ENCODE measurements at places on chromosomes 1 and 21.

DNA sequence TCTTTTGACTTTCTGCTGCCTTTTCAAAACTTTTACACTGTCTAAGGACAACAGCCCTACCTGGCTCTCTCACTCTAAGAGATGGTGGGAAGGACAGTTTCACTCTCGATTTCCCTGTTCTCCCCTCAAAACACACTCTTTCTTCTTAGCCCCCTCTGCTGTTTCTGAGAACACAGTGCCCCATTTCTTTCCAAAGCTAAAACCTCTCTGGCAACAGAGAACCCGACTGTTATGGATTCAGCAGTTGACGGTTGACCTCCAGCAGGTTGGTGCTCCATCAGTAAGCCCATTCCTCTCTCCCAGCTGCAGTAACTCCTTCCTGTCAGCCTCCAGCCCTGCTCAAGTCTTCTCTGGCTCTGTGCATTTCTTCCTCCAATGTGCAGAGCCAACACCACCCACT, 88.2 kb upstream of the ABCD3 start:
- DNase-seq, result peak; percentile 73

DNA sequence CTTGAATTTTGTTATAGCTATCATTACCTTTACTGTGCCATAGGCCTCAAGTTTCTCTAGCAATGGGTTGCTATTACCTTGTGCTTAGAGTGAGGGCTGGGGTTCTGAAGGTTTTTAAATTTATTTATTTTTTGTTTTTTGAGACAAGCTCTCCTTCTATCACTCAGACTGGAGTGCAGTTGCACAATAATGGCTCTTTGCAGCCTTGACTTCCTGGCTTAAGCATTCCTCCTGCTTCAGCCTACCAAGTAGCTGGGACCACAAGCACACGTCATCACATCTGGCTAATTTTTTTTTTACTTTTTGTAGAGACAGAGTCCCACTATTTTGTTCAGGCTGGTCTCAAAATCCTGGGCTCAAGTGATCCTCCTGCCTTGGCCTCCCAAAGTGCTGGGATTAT, 41.5 kb downstream of the SNX27 start:
- peak; percentile 73 for DNase-seq

- peak; percentile 9 for DNase-seq
Measured at GRCh38 chr1:3992103-3992556, 92.1 kb upstream of the C1orf174 start.

GRCh38 chr1:66286307-66286706, 247.6 kb upstream of the SGIP1 start:
- DNase-seq, result no peak

GRCh38 chr1:43858324-43858723, 75.3 kb upstream of the ARTN start:
- peak; percentile 97 for DNase-seq

GRCh38 chr1:151062741-151063371, 2.7 kb downstream of the MLLT11 start:
- peak; percentile 92 for DNase-seq

GRCh38 chr1:208027861-208028260, 116.9 kb upstream of the CD34 start:
- no peak for DNase-seq

DNA sequence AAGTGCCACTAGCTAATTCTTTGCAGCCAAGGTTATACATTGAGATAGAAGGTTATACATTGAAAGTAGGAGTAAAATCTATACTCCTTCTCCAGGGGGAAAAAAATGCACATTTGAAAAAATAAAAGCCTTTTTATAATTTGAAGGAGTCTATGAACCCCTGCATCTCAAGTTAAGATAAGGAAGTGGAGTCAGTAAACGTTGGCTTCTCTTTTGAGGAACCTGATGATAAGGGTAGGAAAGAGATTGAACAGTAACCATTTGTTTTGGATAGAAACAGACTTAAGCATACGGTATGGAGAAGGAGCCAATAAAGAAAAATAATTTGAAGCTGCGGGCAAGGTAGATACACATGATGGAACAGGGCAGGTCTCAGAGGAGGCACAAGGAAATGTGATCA, 64.1 kb downstream of the RPAP2 start:
- no peak for DNase-seq

GRCh38 chr1:32749332-32749731, 46.8 kb upstream of the SYNC start:
- DNase-seq, result no peak

- no peak for DNase-seq
Measured at GRCh38 chr1:245356891-245357585, 202.3 kb downstream of the KIF26B start.

DNA sequence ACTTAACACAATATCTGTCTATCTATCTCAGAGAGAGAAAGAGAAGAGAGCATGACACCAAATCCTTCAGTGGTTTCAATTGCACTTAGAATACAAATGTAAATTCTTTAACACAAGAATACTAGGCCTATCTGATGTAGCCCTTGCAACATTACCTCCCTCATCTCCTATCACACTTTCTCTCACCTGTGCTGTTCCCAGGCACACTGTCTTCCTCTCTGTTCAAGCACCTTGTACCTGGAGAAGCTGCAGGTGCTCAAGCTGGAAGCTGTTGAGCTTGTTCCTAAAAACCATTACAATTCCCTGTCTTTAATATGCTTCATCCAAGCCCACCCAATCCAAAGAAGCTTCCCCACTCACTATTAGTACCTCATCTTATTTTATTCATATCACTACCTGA, 97.0 kb downstream of the GDAP2 start:
- no peak for DNase-seq

DNA sequence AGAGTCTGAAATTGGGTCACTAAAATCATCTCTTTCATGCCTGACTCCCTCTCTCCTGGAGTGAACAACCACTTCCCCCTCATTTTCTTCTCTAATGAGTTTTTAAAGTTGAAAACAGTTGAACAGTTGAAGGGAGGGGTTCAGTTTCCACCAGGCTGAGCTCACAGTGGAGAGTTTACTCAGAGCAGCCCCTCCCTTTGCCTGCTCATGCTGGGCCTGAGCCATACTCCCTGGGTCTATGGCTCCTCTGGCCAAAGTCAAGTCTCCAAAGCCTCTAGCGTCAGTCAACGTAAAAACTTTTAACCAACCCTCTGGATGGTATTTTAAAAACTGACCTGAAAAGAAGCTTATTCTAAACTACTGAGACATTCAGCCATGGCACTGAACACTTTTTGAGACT, 100.8 kb upstream of the RNPC3 start:
- DNase-seq, result no peak

DNA sequence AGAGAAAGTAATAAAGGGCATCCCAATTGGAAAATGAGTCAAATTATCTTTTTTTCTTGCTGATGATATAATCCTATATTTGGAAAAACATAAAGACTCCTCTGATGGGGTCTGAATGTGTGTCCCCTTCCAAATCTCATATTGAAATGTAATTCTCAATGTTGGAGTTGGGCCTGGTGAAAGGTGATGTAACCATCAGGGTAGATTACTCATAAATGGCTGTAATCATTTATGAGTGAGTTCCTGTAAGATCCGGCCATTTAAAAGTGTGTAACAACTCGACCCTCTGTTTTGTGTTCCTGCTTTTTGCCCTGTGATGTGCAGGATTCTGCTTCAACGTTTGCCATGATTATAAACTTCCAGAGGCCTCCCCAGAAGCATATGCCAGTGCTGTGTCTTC, 44.3 kb upstream of the MAP1LC3C start:
- DNase-seq, result no peak

GRCh38 chr1:17735793-17736192, 19.3 kb upstream of the ACTL8 start:
- DNase-seq, result no peak

GRCh38 chr1:41416552-41417334, 55.5 kb downstream of the FOXO6 start:
- peak; percentile 72 for DNase-seq

DNA sequence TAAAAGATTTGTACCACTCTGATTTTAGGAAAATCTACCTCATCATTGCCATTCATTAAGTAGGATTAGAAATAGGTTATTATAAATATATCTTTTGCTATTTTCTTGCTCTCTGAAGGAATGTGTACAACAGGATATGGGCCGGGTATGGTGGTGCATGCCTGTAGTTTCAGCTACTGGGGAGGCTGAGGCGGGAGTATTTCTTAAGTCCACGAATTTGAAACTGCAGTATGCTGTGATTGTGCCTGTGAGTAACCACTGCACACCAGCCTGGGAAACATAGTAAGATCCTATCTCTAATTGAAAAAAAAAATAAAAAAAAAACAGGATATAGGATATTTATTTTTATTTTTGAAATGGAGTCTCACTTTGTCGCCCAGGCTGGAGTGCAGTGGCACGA, 50.0 kb downstream of the CLIC4 start:
- DNase-seq, result no peak

DNA sequence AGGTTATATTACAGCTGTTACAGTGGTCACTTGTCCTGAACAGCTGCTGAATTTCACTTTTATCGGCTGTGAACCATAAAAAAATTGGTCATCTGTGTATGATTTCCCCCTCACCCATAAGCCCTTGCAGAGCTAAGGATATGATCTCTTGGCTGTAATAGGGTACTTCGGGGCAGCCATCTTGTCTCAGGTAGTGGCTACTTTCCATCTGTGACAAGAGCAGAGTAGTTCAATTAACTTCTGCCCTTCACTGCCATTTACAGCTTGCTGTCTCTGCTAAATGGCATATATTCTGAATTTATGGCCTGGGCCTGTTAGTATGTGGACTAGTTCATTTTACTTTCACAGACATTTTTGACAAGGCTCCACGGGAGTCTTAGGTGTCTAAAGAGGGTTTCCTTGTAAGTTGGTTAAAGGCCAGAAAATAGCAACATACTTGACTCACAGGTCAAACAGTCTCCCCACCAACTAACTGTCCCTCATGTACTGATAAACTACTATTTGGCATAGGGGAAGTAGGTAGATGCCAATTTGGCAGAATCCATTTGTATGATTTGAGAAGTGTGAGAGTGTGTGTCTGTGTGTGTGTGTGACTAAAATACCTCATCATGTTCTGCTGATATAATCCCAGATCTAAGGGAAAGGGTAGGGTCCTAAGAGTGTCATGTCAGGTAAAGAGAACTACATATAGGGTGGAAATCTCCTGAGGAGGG, 151.6 kb downstream of the KCTD3 start:
- DNase-seq, result peak; percentile 17

GRCh38 chr1:178277793-178278530, 184.1 kb downstream of the RASAL2 start:
- no peak for DNase-seq

DNA sequence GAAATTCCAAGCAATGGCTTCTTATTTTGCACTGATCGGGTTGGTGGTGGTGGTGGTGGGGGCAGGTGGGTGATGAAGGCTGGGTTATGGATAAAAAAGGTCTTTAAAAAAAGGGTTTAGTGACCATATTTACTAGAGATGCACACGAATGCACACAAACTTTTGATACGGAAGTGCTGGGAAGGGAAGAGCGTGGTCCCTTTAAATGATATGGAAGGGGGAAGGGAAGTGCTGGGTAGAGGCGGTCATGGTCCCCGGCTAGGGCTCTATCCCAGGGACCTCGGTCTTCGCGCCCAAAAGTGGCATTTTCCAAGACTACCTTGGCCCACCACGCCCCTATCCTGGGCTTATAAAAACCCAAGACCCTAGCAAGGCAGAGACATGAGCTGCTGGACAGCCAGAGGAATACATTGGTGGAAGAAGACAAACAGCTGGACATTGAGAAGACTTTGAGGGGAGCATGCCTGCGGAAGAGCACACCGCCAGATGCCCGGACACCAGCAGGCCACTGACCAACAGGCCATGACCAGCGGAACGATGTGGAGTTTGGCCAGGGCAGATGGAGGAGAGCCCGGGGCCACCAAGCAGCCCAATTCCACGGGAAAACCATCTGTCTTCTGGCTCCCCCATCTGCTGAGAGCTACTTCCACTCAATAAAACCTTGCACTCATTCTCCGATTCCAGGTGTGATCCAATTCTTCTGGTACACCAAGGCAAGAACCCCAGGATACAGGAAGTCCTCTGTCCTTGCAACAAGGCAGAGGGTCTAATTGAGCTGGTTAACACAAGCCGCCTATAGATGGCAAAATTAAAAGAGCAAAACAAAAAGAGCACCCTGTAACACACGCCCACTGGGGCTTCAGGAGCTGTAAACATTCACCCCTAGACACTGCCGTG, 1720.2 kb downstream of the MRPL39 start:
- no peak for DNase-seq

- peak; percentile 83 for DNase-seq
Measured at GRCh38 chr1:206753141-206753540, 17.4 kb upstream of the IL19 start.

GRCh38 chr1:167477986-167478385, 40.3 kb downstream of the CD247 start:
- DNase-seq, result no peak

DNA sequence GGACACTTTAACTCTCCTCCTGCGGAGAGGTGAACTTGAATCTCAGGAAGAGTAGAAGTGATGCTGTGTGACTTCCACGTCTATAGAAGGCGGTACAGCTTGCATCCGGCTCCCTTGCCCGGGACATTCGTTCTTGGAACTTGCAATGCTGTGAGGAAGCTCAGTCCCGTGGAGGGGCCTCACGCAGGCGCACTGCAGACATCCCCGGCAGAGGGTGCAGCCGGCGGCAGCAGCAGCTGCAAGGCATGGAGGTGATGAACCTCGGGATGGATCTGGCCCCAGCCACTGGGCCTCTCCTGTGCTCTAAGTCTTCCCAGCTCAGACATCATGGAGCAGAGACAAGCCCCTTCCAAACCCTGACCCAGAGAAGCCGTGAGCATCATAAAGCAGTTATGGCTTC, 61.8 kb upstream of the SOD1 start:
- DNase-seq, result no peak

- no peak for DNase-seq
Measured at GRCh38 chr1:6831366-6831765, 46.1 kb downstream of the CAMTA1 start.

GRCh38 chr1:77825131-77825709, 45.8 kb downstream of the MIGA1 start:
- DNase-seq, result peak; percentile 91

DNA sequence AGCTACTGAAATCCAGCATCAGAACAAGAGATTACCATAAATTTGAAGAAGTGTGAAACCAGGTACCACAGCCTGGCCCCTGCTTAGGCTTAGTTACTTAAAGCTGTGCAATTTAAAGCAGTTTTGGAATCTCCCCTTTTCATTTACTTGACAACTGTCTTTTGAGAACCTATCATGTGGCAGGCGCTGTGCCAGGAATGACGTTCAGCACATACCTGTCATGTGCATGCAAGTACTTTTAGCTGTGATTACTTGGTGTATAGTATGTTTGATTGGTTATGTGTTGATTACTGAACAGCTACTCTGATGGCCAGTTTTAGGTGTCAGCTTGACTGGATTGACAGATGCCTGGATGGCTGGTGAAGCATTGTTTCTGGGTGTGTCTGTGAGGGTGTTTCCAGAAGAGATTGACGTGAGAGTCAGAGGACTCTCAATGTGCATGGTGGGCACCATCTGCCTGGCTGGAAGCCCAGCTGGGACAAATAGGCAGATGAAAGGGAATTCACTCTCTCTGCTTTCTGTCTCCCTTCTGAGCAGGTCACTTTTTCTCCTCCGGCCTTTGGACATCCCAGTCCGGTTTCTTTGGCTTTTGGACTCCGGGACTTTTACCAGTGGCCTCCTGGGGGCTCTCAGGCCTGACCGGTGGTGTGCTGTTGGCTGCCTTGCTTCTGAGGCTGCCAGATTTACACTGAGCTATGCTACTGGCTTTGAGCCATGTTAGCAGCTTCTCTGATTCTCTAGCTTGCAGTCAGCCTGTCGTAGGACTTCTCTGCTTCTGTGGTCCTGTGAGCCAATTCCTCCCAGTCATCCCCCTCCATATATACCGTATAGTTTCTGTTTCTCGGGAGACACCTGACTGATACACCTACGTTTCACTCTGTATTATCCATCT, 178.0 kb downstream of the RYR2 start:
- no peak for DNase-seq

GRCh38 chr1:58003988-58004387, 542.5 kb downstream of the OMA1 start:
- no peak for DNase-seq

- peak; percentile 82 for DNase-seq
Measured at GRCh38 chr1:2279210-2279639, 51.1 kb downstream of the SKI start.

Data from fibroblast of mammary gland (primary cell).